Temporal lobe (tissue), 4 donors: ENCODE measurements at places on chromosomes 4 and X. TPM values are rescaled to one million over a fixed set of nuclear protein-coding genes. Genes with fewer than 3 reads are reported as not detected.

PLAC8 gene
- 0.49 TPM for total RNA-seq

ATRX gene
- total RNA-seq: 255 TPM

BEND4 gene
- 8.6 TPM for total RNA-seq

RPA4 gene
- 0.49 TPM for total RNA-seq

SMIM31 gene
- not detected for total RNA-seq

SPANXN4 gene
- total RNA-seq: not detected

PLAC1 gene
- not detected for total RNA-seq

PLS3 gene
- total RNA-seq: 83.6 TPM

PAGE2 gene
- not detected for total RNA-seq

MED28 gene
- 30.7 TPM for total RNA-seq

TDO2 gene
- not detected for total RNA-seq

EREG gene
- under 0.01 TPM for total RNA-seq

IL2 gene
- total RNA-seq: not detected

MAGEA4 gene
- not detected for total RNA-seq

SEC31A gene
- 99.6 TPM for total RNA-seq

SAGE1 gene
- not detected for total RNA-seq

ZBTB49 gene
- total RNA-seq: 11.3 TPM

TKTL2 gene
- 0.49 TPM for total RNA-seq

RAI2 gene
- total RNA-seq: 3.4 TPM

F8A3 gene
- total RNA-seq: 1.5 TPM

ANXA10 gene
- 0.25 TPM for total RNA-seq

DMD gene
- total RNA-seq: 49.4 TPM

PHEX gene
- total RNA-seq: 0.98 TPM

THAP6 gene
- total RNA-seq: 14.8 TPM

GRIA2 gene
- total RNA-seq: 264 TPM
